ENCODE measurements at places on chromosomes 11 and 22.

DNA sequence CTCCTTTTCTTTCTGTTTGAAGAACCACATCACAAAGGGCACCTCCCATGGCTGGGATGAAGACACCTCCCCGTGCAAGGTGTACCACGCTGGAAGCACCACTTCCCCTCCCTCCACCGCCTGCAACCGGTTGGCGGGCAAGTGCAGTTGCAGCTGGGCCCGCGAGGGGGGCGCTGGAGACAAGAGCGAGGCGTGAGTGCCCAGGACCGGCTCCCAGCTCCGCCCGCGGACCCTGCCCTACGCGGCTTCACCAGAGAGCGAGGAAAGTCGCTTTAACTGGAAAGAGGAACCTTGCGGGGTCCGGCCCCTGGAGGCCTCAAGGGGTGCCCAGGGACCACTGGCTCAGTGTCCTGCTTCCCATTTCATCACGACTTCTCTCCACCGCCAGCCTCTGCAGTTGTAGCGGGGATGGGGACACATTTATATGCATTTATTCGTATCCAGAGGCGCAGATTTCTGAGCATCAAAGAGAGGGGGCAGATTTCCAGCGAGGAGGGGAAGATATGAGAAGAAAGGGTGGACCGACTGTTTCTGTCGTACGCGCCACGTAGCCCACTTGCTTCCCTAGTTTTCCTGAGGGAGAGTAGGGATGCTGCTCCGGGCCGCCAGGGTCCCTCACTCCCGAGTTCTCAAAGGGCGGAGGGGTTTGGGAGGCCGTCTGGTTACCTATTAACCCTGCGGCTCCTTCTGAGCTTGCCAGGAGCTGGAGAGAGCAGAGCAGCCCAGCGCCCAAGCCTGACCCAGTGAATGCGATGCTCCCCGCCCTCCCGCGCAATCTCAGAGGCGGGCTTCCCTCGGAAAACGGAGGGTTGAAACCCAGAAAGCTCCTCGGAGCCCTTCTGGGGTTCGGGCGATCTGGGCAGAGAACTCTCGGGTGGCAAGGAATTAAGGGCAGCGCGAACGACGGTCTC, 3.5 kb downstream of the ESAM start:
- peaks cover 73% of the 10 kb centered on the region for H3K27me3 ChIP-seq
- DNase-seq, result peak; percentile 87
- H3K4me3 ChIP-seq, result peak overlapping the region; percentile 51
- H3K36me3 ChIP-seq, result no peaks in the 10 kb centered on the region

- H3K4me3 ChIP-seq, result no peak overlapping the region
- DNase-seq, result no peak
- no peaks in the 10 kb centered on the region for H3K4me1 ChIP-seq
- H3K27me3 ChIP-seq, result no peaks in the 10 kb centered on the region
- no peak overlapping the region for H3K27ac ChIP-seq
These were observed 84.1 kb upstream of the BARX2 start for GRCh38 chr11:129291546-129291945.

DNA sequence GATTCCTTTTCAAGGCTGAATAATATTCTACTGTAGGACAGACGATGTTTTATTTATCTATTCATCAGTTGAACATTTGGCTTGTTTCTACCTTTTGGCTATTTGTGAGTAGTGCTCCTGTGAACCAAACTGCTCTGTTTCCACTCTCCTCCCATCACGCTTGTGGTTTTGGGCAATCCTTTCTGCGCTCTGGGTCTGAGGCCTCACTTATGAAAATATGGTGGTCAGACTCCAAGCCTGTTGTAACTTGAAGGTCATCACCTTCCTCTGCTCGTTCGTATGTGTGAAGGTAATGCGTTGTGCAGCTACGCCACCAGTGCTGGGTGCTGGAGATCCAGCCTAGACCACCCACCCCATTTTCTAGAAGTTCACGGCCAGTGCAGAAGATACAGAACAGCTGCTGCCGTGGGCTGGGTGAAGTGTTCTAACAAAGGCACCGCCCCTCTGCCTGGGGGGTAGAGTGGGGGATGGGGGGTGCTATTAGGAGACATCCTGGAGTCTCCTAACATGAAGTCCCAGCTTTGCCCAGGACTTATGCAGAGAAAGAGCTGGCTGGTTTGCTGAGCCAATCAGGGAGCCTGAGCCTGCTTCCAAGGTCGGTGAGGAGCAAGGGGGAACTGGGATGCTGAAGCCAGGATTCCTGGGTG, 21.0 kb downstream of the PTPN5 start:
- H3K27ac ChIP-seq, result no peak overlapping the region
- H3K27me3 ChIP-seq, result peaks cover 3% of the 10 kb centered on the region
- no peak for DNase-seq
- H3K4me1 ChIP-seq, result no peaks in the 10 kb centered on the region
- no peak overlapping the region for H3K4me3 ChIP-seq
- H3K36me3 ChIP-seq, result no peaks in the 10 kb centered on the region

GRCh38 chr11:61384271-61385242, 7.8 kb upstream of the TMEM216 start:
- H3K36me3 ChIP-seq, result no peaks in the 10 kb centered on the region
- no peak for DNase-seq
- H3K4me3 ChIP-seq, result no peak overlapping the region
- no peak overlapping the region for H3K27ac ChIP-seq

DNA sequence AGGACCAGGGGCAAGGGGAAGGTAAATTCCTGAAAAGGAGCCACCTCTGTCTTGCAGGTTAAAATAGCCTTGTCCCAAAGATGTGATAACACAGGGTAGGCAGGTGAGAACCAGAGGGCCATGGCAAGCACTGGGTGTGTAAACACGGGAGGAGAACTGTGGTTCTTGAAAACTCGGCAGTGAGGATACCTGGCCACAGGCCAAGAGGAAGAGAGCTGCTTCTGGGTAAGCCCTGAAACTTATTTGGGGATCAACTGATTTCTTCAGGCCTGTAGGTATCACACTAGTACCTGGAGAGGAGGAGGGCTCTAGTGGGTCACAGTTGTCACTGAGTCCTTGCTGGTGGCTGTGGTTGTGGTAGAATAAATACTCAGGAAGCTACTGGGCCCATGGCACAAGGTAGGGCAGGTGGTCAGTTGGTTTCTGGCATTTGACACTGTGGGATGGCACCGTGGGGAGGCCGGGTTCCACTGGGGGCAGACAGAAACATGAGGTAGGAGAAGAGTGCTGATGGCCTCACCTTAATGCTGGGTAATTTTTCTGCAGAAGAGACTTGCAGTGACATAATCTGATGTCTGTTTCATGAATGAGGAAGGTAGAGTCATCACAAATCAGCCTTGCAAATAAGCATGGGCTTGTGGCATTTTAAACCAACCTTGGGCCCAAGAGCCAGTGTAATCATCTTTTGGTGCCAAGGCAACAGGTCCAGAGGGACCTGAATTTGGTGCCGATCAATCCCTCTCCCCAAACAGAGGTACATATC, 22.0 kb downstream of the AMPD3 start:
- no peak overlapping the region for H3K27ac ChIP-seq
- no peaks in the 10 kb centered on the region for H3K4me1 ChIP-seq
- no peaks in the 10 kb centered on the region for H3K27me3 ChIP-seq
- no peak overlapping the region for H3K4me3 ChIP-seq
- H3K36me3 ChIP-seq, result no peaks in the 10 kb centered on the region

DNA sequence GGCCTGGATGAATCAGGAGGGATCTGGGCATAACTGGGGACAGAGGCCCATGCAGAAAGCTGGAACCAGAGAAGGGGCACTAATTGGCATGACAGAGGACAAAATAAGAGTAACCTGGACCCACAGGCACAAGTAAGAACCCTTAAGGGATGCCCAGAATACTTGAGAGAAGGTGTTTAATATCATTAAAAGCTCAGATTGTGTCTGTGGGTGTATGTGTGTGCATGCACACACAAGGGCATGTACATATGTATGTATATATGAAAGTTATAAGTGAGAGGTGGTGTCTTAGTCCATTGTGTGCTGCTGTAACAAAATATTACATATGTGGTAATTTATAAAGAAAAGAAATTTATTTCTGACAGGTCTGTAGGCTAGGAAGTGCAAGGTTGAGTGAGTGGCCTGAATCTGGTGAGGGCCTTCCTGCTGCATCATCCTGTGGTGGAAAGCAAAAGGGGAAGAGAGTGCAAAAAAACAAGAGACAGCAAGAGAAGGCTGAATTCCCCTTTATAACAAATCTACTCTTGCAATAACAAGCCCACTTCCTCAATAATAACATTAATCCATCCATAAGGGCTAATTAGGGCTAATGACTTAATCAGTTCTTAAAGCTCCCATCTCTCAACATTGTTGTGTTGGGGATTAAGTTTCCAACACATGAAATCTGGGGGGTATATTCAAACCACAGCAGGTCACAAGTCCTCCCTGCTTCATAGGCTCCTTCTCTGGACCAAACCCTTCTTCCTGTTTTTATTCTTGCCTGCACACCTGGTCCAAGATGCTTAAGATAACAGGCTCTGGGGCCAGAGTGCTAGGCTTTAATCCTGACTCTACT, 68.3 kb upstream of the POU2AF2 start:
- H3K27ac ChIP-seq, result no peak overlapping the region
- no peaks in the 10 kb centered on the region for H3K4me1 ChIP-seq
- no peaks in the 10 kb centered on the region for H3K27me3 ChIP-seq
- no peak for DNase-seq
- H3K36me3 ChIP-seq, result no peaks in the 10 kb centered on the region

GRCh38 chr11:65115361-65116082, 2.0 kb downstream of the ZNHIT2 start:
- H3K36me3 ChIP-seq, result peaks cover 22% of the 10 kb centered on the region
- peak; percentile 63 for DNase-seq
- H3K27me3 ChIP-seq, result no peaks in the 10 kb centered on the region
- H3K27ac ChIP-seq, result no peak overlapping the region
- H3K4me1 ChIP-seq, result peaks cover 65% of the 10 kb centered on the region
- H3K4me3 ChIP-seq, result no peak overlapping the region

DNA sequence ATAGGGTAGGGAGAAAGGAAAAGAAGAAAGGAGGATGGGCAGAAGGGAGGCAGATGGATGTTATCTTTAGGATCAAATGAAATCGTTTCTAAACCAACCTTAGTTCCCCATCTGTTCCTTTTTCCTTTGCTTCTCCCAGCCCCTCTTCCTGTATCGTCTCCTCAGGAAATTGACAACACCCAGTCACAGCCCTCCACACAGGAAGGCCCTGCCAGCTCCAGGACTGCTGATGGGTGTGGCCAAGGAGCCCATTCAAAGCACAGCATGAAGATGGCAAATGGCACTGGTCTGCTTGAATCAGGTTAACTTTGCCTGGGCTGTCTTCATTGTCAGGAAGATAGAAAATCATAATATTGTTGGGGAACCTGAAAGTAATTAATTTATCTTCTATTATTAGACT, 164.8 kb downstream of the C11orf87 start:
- DNase-seq, result no peak
- H3K27me3 ChIP-seq, result no peaks in the 10 kb centered on the region
- no peak overlapping the region for H3K4me3 ChIP-seq
- H3K4me1 ChIP-seq, result no peaks in the 10 kb centered on the region
- H3K36me3 ChIP-seq, result no peaks in the 10 kb centered on the region

- H3K36me3 ChIP-seq, result no peaks in the 10 kb centered on the region
- H3K4me1 ChIP-seq, result peaks cover 18% of the 10 kb centered on the region
- H3K4me3 ChIP-seq, result peak overlapping the region; percentile 20
- H3K27me3 ChIP-seq, result no peaks in the 10 kb centered on the region
These were observed 59.2 kb upstream of the ATXN10 start for GRCh38 chr22:45612451-45612901.

DNA sequence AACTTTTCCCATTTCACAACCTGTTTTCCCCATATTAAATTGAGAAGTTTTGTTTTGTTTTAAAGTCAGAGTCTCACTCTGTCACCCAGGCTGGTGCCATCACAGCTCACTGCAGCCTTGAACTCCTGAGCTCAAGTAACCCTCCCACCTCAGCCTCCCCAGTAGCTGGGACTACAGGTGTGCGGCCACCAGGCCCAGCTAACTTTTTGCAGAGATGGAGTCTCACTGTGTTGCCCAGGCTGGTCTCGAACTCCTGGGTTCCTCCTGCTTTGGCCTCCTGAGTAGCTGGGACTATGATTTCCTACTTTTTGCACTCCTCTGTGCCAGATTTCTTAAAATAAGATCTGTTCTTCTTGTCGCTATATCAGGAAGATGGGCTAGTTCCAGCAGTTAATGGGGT, 44.9 kb downstream of the GNB1L start:
- DNase-seq, result no peak
- H3K36me3 ChIP-seq, result no peaks in the 10 kb centered on the region
- no peak overlapping the region for H3K4me3 ChIP-seq
- H3K4me1 ChIP-seq, result peaks cover 54% of the 10 kb centered on the region
- H3K27ac ChIP-seq, result no peak overlapping the region

- no peaks in the 10 kb centered on the region for H3K27me3 ChIP-seq
- DNase-seq, result no peak
- H3K4me1 ChIP-seq, result no peaks in the 10 kb centered on the region
- no peak overlapping the region for H3K4me3 ChIP-seq
These were observed 339.8 kb downstream of the KCNA4 start for GRCh38 chr11:29676993-29677392.

DNA sequence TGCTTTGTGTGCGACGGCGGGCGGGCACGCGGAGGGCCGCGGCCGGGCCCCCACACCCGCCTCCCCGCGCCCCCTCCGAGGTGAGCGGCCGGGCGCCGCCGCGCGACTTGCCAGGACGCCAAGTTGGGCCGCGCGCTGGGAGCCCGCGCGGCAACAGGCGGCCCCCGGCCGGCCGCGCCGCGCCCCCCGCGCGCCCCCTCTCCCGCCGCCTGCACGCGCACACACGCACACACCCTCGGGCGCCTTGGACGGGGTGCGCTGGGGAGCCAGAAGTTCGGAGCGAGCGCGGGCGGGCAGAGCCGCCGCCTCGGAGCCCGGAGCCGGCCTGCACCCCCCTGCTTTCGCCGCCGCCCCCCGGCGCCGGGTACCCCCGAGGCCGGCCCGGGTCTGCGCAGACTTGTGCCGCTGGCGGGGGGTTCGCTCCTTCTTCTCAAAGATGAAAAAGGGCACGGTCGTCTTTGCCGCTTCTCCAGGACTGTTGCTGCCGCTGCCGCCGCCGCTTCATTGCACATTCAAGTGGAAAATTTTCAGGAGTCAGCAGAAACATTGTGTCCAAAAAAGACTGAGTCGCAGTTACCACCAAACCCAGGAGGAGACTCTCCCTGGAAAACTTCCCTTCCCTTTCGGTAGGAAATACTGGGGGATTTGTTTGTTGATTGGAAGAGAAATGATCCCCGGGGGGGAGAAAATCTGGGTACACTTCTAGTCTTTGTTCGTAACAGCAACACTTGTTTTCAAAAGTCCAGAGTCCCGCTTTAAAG, 895 bp downstream of the TEAD1 start:
- no peaks in the 10 kb centered on the region for H3K36me3 ChIP-seq
- H3K4me3 ChIP-seq, result peak overlapping the region; percentile 94
- H3K27ac ChIP-seq, result peak overlapping the region; percentile 98
- peaks cover 38% of the 10 kb centered on the region for H3K4me1 ChIP-seq

GRCh38 chr11:116439361-116439677, 333.5 kb downstream of the BUD13 start:
- H3K36me3 ChIP-seq, result no peaks in the 10 kb centered on the region
- H3K4me1 ChIP-seq, result no peaks in the 10 kb centered on the region
- peaks cover 4% of the 10 kb centered on the region for H3K27me3 ChIP-seq

GRCh38 chr11:1644601-1645356, 15.2 kb downstream of the KRTAP5-5 start:
- DNase-seq, result no peak
- no peaks in the 10 kb centered on the region for H3K36me3 ChIP-seq
- H3K27me3 ChIP-seq, result peaks cover 30% of the 10 kb centered on the region
- H3K27ac ChIP-seq, result no peak overlapping the region
- no peak overlapping the region for H3K4me3 ChIP-seq
- H3K4me1 ChIP-seq, result peaks cover 4% of the 10 kb centered on the region

- H3K4me1 ChIP-seq, result peaks cover 9% of the 10 kb centered on the region
- DNase-seq, result no peak
- peaks cover 36% of the 10 kb centered on the region for H3K36me3 ChIP-seq
These were observed 16.8 kb downstream of the DRD4 start for GRCh38 chr11:653837-654236.
